ENCODE measurements at places on chromosomes 6 and 20.

- DNase-seq, result no peak
Measured at GRCh38 chr6:155936127-155936526, 480.5 kb upstream of the NOX3 start.

GRCh38 chr20:1775117-1775516 is 117.5 kb upstream of the SIRPG start:
- no peak for DNase-seq

- no peak for DNase-seq
Measured at GRCh38 chr6:15322781-15323536, 77.1 kb downstream of the JARID2 start.

- DNase-seq, result no peak
Measured at GRCh38 chr6:29005183-29005885, at the start of gene ZNF311. ZNF311 (minus strand) TSS chr6:29005315; CDS start chr6:29003954, 1,361 bp downstream.

DNA sequence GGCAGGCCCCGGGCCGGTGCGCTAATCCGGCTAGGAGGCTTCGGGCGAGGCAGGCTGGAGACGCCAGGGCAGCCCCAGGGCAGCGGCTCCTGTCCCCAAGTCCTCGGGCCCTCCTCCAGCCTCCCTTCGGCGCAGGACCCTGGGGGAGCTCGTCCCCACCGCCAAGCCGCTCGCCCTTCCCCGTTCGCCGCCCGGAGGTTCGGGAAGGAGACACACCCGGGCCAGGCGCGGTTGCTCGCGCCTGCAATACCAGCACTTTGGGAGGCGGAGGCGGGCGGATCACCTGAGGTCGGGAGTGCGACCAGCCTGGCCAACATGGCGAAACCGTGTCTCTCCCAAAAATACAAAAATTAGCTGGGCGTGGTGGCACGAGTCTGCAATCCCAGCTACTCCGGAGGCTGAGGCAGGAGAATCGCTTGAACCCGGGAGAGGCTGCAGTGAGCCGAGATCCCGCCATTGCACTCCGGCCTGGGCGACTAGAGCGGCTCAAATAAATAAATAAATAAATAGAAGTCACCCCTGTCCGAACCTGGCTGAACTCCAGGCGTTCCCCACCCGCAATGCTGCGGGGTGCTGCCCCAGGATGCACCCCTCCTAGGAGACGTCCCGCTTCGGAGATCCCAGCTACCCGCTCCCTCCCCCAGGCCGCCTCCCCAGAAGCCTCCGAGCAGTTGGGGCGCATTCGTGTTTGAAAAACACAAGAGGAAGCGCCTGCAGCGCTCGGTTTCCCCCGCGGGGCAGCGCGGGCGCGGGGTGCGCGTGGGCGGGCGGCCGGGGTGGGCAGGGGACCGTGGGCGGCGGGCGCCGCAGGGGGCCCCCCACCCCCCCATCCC is 27.5 kb downstream of the SERPINB9 start:
- DNase-seq, result peak; percentile 90

- no peak for DNase-seq
Measured at GRCh38 chr6:5490501-5491069, 229.3 kb downstream of the FARS2 start.

GRCh38 chr6:147870506-147871110 is 362.1 kb downstream of the SAMD5 start:
- DNase-seq, result no peak

- DNase-seq, result no peak
Measured at GRCh38 chr6:139134064-139134395, 850 bp upstream of the HECA start.

GRCh38 chr6:159170333-159170672 is 1.1 kb downstream of the FNDC1 start:
- DNase-seq, result no peak

- no peak for DNase-seq
Measured at GRCh38 chr6:12993283-12993898, 276.8 kb downstream of the PHACTR1 start.

GRCh38 chr6:34414999-34415858 is 10.6 kb downstream of the RPS10 start:
- DNase-seq, result no peak

- DNase-seq, result no peak
Measured at GRCh38 chr20:63743210-63743970, 3.8 kb downstream of the SLC2A4RG start.

GRCh38 chr6:158068893-158069799 is 87.5 kb downstream of the SYNJ2 start:
- no peak for DNase-seq

All from mesenteric fat pad (tissue), 1 donor.